ENCODE measurements at places on chromosomes 6 and 20.

DNA sequence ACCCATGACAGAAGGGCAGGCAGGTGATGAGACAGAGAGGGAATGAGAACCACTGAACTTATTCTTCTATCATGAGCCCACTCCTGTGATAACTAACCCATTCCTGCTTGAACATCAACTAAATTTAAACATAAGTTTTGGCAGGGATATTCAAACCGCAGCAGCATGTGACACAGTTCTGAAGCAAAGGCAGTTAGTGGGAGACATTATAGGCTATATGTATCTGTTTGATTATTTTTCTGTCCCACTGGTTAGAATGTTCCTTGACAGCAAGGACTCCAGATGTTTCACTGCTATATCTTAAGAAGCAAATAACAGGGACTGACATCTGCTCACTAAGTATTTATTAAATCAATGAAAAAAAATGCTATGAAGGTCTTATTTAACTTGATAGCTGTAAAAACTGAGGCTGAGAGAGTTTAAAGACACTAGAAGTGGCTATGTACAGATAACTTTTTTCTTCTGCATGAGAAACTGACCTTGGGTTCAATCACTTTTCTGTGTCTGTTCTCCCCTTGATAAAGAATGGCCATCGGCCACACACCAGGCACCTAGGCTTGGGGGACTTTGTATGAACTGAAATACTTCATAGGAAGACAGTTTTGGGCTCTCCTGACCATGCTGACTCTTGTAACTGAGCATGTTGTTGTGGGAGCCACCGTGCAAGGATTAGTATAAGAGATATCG is 90.9 kb downstream of the CEP162 start:
- DNase-seq, result no peak

DNA sequence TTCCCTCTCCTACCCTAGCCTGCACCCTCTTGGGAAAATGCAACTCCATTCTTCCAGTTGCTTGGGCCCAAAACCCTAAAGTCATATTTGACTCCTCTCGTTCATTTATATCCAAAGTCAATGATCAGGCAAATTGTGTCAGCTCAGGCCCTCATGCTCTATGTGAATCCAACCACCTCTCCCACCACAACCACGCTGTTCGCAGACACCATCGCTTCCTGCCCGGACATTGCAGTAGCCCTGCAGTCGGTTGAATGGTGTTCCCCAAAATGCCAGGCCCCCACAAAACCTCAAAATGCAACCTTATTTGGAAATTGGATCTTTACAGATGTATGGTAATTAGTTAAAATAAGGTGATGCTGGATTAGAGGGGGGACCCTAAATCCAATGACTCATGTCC is 98.3 kb downstream of the PREX1 start:
- no peak for DNase-seq

GRCh38 chr6:147678253-147678652 is 169.8 kb downstream of the SAMD5 start:
- no peak for DNase-seq

- no peak for DNase-seq
Measured at GRCh38 chr20:31566319-31566657, 38.8 kb upstream of the ID1 start.

- no peak for DNase-seq
Measured at GRCh38 chr6:111013144-111013915, 31.5 kb downstream of the RPF2 start.

- no peak for DNase-seq
Measured at GRCh38 chr20:43508604-43509040, 1.1 kb downstream of the L3MBTL1 start.

GRCh38 chr20:40860487-40860902 is 168.1 kb upstream of the TOP1 start:
- no peak for DNase-seq
